Hepatic stellate cell (primary cell): ENCODE measurements at places on chromosomes 6 and 20.

GRCh38 chr6:16057446-16057845 is 71.4 kb upstream of the MYLIP start:
- DNase-seq = no peak

DNA sequence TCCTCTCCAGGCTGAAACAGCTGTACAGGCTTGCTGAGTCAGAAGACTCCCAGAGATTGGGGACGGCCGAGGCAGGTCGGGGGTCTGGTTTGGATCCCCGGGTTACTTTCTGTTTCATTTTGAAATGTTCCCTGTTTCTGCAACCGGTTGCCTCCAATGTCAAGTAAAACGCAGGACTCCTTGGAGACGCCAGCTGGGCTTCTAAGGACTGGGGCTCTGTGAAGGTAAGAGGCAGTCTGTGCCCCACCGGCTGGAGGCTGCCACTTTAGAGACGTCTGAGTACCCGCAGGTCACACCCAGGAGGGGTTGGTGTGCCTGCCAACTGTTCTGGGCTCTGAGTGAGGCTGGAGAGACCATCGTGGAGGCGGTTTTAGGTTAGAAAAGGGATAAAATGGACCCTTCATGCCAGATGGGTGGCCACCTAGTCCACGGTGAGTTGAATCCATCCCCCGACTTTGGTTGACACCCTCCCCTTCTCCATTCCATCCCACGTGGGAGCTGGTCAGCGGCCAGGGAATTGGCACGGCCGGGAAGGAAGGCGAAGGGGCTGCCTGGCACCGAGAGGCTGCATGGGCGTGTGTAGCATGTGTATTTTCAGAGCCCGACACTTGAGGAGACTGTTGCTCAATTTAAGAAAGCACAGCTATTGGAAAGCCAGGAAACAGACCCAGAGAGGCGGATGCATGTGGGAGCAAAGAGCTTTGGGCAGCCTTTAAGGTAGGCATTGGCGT is 240.9 kb downstream of the PHACTR1 start:
- peak; percentile 22 for DNase-seq

- DNase-seq = no peak
Observed at GRCh38 chr6:71454056-71454455, 165.4 kb downstream of the OGFRL1 start.

DNA sequence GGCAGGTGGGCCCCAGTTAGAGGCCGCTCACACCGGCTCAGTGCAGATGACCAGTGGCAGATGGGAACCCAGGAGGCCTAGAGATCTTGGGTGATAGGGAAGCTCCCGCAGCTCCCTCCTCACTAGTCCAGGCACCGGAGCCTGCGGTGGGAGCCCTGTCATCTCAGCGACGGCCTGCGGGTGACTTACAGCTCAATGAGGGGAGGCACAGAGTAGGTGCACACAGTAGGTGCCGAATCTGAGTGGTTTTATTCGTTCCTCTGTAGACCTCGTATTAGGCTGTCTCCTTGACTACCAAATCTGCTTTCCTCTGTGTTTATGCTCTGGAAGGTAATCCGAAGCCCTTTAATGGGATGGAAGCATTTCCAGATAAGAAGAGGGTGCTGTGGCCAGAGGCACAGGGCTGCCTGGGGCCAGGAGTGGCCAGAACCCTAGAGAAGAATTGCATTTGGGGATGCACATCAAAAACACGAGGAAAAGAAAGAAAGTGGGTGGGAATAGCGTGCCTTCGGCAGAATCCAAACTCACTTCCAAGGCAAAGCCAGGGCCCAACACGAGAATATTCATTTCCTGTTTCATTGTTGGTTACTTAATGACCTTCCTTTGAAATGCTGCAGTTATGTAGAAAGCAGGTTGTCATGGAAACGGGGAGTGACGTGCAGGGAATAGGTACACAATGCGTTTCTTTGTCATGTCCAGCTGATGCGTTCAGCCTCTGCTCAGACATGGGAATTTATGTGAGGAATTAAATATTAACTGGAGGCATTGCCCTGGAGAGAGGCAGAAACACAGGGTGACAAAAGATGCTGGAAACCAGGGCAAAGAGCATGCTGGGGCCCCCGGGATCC is 24.7 kb downstream of the MYT1 start:
- DNase-seq = no peak

DNA sequence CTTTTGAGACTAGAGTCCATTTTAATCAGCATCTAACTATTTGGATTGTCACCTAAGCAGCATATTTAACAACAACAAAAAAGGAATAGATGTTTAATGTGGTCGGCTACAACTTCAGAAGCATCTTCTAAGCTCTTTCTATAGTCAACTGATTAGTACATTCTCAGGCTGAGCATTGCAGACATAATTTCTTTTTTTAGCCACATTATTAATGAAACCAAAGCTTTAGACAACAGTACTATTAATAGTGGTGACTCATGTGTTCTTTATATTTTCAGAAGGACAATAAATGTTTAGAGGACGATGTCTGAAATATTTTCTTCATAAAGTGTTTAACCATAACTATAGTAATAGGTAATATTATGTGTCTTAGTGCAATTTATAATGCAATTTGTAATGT is 52.4 kb downstream of the TPD52L1 start:
- DNase-seq = no peak

- DNase-seq = no peak
Observed at GRCh38 chr6:170162011-170162774, 128.7 kb downstream of the DLL1 start.

- DNase-seq = no peak
Observed at GRCh38 chr6:4299476-4299875, 164.1 kb upstream of the ECI2 start.

DNA sequence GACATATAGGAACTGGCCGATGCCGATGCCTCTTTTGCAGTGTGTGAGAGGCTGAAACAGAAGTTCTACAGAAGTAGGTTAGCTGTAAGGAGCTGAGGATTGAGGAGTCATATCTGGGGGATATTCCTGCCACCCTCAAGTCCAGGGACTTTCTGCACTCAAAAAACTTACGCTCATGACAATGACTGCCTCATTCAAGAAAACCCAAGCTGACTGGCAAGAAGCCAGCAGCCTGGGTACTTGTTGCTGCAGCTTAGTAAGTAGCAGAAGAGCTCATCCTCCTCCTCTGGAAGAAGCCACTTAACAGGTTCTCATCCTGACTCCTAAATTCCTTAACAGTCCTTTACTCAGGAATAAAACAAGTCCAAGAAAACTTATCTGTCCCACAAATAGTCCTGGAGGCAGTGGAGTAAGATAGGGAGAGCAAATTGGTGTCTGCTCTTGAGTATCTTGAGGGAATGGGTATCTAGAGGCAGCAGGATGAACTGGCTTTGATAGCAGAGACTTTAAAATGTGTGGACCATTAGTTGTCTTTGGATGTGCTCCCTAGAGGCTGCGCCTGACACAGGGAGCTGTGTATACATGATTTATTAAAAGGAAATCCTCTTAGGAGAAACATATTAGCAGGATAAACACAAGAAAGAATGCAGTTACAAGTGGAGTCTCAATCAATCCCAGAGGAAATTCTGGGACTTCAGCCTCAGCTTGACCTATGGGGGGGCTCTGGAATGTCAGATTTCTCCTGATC is 7.4 kb downstream of the CALHM5 start:
- no peak for DNase-seq

- DNase-seq = no peak
Observed at GRCh38 chr20:49435639-49436038, 46.8 kb downstream of the KCNB1 start.

- no peak for DNase-seq
Observed at GRCh38 chr6:98831959-98832283, 2.5 kb upstream of the POU3F2 start.

DNA sequence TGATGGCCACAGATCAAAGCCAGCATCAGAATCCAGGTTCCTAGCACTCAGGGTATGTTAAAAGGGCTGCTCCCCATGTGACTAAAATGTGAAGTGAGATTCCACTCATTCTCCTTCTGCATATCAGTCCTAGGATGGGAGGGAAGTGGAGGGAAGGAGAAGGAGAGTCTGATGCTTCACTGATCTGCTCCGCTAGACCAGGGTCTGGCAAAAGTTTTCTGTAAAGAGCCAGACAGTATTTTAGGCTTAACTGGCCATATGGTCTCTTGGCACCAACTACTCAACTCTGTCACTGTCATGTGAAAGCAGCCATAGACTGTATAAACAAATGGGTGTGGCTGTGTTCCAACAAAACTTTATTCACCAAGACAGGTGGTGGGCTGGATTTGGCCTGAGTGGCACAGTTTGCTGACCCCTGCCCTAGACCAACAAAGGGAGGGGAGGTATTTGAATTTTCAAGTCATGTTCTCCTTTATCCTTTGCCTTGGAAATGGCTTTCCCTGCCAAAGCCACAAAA is 22.6 kb downstream of the GHRH start:
- DNase-seq = no peak

- no peak for DNase-seq
Observed at GRCh38 chr6:3523966-3524365, 67.1 kb upstream of the SLC22A23 start.

- DNase-seq = no peak
Observed at GRCh38 chr6:149694921-149695320, 23.0 kb downstream of the LATS1 start.

- DNase-seq = no peak
Observed at GRCh38 chr20:44407402-44408184, 52.1 kb downstream of the HNF4A start.

- peak; percentile 42 for DNase-seq
Observed at GRCh38 chr6:21873562-21873961, 280.0 kb downstream of the SOX4 start.

- DNase-seq = no peak
Observed at GRCh38 chr6:247351-247750, 44.9 kb upstream of the DUSP22 start.

DNA sequence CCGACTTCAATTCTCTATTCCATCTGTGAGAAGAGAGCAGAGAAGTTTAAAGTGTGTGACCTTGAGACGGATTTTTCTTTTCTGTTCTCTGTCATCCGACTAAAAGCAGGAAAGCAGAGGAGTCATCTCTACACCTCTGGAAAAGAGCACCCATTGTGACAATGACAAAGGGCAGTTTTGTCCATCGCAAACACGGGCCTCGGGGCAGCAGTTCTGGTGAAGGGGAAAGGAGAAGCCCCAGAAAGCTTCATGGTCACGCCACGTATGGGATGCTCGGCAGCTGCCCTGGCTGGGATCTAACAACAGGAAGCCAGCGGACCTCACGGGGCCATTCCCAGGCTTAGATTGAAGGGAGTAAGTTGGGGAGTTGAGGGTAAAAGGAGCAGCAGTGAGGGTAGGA is 52.0 kb upstream of the HBS1L start:
- no peak for DNase-seq

DNA sequence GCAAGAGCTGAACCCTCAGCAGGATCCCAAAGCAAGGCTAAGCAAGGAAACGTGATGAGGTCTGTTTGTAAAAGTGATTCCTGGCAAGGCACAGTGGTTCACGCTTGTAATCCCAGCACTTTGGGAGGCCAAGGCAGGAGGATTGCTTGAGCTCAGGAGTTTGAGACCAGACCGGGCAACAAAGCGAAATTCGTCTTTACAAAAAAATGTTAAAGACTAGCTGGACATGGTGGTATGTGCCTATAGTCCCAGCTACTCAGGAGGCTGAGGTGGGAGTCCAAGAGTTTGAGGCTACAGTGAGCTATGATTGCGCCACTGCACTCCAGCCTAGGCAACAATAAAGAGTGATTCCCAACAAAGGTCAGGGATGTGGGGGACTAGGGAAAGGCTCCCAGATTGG is 4.1 kb upstream of the XKR7 start:
- DNase-seq = no peak

DNA sequence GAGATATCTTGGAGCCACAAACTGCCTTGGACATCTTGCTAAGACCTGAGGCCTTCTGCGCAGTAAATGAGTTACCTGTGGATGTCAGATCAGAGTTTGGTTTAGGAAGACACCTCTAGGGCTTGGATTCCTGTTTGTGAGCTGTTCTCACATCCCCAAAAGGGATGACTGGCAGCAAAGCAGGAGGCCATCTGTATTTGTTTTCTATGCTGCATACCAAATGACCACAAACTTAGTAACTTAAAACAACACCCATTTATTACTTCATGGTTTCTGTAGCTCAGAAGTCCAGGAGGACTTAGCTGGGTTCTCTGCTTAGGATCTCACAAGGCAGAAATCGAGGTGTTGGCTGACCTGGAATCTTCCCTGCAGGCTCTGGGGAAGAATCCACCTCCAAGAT is 116.7 kb downstream of the UNC5CL start:
- DNase-seq = peak; percentile 54

GRCh38 chr6:160940197-160940596 is 51.4 kb upstream of the MAP3K4 start:
- no peak for DNase-seq

DNA sequence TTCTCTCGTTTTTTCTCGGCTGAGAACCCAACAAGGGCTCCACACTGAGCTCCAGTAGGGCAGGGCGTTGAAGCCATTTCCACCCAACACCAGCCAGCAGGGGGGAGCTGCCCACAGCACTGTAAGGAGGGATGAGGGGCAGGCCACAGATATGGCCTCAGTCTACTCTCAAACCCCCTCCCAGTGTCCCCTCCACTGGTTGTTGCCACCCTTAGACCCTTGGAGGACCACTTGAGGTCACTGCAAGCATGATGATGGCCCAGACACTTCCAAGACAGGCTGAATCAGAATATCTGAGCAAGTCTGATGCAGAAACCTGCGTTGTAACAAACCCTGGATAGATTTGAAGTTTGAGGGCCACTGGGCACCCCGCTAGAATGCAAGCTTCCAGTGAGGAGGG is 217.0 kb upstream of the CST7 start:
- no peak for DNase-seq

DNA sequence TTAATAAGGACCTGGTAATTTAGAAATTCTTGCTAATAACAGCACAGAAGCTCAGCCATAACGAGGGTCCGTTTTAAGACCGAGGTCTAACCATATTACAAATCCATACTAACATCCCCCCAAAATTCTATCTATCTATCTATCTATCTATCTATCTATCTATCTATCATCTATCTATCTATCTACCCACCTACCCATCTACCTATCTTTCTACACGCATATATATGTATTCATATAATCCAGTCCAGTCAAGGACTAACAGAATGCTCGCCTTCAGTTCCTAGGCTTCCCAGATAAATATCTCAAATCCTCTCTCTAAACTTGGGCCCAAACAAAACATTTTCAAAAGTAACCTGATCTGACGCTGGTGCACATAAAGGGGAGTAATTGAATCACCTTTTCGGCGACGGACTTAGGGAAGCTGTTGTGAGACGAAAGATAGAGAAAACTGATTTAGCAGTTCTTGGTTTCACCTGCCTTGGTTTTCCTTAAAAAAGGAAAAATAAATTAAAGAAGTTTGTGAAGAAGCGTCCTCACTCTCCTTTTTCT is 14.5 kb downstream of the HMGN4 start:
- no peak for DNase-seq

DNA sequence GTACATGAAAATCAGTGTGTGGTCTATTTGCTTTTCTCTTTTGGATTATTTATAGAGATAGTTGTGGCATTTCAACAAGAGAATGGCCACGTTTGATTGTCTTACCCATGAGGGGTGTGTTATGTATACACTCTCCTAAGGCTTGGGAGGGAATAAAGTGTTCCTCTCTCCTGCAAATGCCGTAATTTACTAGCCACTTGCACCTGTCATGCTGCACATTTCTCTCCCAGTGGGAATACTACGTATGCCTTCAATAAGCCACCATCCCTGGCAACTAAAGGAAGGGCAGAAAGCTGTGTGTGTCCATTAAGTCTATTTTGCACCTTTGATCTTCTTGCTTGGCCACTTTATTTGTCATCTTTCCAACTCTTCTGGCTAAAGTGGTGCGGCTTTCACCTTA is 541.2 kb downstream of the QKI start:
- no peak for DNase-seq
